Gastroesophageal sphincter (tissue), 4 donors: ENCODE measurements at places on chromosomes 2 and 18. TPM values are rescaled to one million over a fixed set of nuclear protein-coding genes. Genes with fewer than 3 reads are reported as not detected.
A peak's percentile ranks its signal among the peaks of the same experiment; 100 is the strongest.

The HNMT gene
- total RNA-seq, result 50.1 TPM

- ATAC-seq, result peak; percentile 35
Observed at GRCh38 chr2:71277536-71278103, 50.7 kb upstream of the PAIP2B start.

GRCh38 chr2:205405194-205405593, 277.1 kb upstream of the NRP2 start:
- no peak for ATAC-seq

The ZNF385B gene
- 2.7 TPM for total RNA-seq

- ATAC-seq, result no peak
Observed at GRCh38 chr2:172231508-172231907, 128.8 kb upstream of the DLX2 start.

The IL18RAP gene
- total RNA-seq, result 5.0 TPM

The CLIP4 gene
- 96.0 TPM for total RNA-seq

DNA sequence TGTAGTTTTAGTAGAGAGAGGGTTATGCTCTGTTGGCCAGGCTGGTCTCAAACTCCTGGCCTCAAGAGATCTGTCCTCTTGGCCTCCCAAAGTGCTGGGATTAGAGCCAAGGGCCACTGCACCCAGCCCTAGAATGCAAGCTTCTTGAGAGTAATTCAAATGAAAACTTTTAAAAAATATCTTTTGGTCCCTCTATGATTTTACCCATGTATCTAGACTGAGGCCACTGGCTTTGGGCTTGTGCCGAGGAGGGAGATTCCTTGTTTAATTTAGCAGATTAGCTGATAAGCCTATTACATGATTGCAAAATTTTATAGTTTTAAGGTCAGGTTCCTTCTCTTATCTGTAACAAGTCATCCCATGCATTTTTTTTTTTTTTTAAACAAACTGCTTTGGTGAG, 59.5 kb upstream of the CCDC195 start:
- no peak for ATAC-seq

The AQP12B gene
- not detected for total RNA-seq

DNA sequence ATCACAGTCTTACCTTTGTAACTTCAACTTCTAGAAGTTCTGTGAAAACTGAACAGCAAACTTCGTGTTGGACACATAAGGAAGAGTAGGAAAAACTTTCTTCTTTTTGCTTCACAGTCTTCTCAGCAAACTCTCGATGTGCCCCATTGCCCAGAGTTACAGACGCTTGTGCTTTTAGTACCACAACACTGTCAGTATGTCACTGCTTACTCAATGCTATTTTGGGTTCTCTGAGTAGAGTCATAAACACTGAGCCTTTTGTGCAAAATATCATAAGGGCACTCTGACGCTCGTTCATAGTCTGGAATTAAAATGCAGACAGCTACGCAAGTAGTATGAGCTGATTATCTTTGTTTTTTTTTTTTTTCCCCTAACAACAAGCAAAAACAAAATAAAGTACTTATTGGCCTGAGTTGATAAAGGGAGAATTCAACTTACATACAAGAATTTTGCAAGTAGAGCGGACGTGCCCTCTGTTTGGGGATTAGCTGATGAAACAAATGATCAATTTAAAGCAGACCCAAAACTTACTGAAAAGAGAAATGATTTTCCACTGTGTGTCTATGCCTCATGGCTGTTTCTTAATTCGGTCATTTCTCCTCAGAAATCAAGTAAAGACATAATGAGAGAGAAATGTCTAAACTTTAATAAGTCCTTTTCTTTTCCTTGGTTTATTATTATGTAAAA, at the start of gene CDH19:
Gene CDH19, minus strand, starts transcription at position 150 of the 687 bp plus-strand sequence. CDS start 31,886 bp downstream, outside the sequence.
- ATAC-seq, result no peak

GRCh38 chr2:230447455-230448451, 31.8 kb downstream of the SP100 start:
- ATAC-seq, result no peak

GRCh38 chr2:117853873-117854272, 39.4 kb downstream of the DDX18 start:
- no peak for ATAC-seq

The DES gene
- total RNA-seq, result 31,720 TPM

DNA sequence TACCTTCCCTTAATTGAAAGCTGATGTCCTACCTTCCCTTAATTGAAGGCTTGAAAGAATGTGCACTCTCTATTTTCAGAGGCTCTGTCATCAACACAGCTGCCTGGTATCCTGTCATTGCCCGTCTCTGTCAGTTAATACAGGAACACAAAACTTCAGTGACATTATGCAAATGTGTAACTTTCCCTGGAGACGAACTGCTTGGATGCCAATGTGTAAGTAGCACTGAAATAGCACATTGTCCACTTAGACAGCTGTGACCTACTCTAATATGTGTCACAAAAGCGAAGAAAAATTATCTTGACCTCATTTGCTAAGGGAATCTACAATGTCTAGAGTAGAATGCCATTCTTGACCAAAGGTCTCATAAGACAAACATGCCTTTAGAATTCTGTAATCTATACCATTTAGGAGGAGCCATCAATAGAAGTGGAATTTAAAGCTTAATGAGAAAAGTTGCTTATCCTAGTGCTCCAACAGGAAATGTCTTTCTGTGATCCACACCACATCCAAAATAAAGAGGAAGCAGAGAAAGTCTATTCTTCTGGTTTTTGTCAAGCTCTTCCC, 138.1 kb downstream of the BARD1 start:
- ATAC-seq, result no peak

The PHOSPHO2 gene
- 4.4 TPM for total RNA-seq

The COPS9 gene
- 173 TPM for total RNA-seq

GRCh38 chr2:73301636-73302035, 8.3 kb upstream of the EGR4 start:
- ATAC-seq, result no peak

DNA sequence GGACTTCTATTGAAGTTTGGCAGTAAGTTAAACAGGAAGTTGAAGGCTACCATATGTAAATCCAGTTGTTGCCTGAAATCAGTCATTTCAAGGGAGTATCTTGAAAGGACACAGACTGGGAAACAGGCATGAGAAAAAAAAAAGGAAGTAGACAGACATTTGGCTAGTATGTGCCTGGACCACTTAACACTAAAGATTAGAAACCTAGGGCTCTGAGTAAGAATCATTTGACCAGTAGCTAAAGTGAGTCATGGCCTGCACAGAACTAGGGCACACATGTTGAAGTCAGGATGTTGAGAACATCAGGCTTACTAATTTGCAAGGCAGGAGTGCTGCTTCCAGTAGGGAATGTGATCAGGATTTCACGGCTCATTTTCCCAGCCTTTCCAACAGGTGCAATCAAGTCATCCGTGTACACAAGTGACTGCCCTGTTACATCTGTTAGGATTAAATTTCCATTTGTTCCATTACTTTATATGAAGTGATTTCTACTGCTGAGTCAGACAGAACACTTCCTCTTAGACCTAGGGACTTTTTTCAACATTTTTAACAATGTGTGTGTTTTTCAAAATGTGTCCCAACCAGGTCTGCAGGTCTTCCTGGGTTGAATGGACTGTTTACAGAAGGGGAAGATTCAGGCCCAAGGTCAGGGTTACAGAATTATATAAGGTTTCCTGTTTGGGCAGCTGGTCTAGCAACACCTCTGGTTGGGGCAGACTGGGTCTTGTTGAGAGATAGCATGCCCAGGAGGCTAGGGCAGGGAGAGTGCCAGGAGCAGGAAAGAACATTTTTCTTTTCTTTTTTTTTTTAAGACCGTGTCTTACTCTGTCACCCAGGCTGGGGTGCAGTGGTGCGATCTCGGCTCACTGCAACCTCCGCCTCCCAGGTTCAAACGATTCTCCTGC, 145.6 kb downstream of the TGIF1 start:
- ATAC-seq, result peak; percentile 67

The SIX2 gene
- not detected for total RNA-seq

GRCh38 chr2:168667156-168667555, 135.3 kb upstream of the NOSTRIN start:
- no peak for ATAC-seq

DNA sequence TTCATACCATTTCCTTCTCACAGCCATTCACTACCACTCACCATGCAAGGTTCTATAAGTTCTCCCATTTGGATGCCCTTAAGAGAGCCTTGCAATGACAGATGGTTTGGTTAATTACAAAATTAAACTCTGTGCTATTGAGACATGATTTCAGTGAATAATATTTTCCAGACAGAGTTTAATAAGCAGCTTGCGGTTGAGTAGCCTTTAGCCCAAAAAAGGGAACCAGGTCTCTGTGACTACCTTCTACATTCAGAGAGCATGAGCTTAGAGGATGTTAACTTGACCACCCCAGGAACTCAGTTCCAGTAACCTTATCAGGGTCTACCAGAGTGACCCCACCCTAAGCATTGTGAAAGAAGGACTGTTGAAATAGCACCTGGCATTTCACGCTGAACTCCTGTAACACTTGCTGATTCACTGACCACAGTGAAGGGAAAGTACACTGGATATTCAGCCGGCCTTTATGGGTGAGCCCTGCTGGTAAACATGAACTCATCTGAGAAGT, 1173.1 kb upstream of the ZEB2 start:
- no peak for ATAC-seq

- ATAC-seq, result peak; percentile 84
Observed at GRCh38 chr2:136135921-136136906, 18.3 kb upstream of the CXCR4 start.

DNA sequence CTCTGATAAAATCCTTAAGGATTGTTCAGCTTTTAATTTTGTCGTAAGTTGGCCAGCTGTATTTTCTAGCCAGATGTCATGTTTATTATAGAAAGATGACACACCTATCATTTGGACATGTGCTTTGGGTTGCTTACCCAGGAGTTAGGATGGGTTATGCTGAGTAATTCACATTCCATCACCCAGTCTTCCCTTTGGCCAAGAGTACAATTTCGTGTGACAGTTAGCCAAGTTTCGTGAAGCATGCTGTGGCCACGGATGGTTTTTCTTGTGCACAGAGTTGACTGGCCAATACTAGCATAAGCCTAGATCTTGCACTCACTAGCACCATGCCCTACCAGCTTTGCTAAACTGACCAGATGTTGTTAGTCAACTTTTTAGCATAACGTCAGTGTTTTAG, 5.8 kb downstream of the MAPRE3 start:
- ATAC-seq, result no peak

- no peak for ATAC-seq
Observed at GRCh38 chr2:108607706-108608301, 73.5 kb downstream of the LIMS1 start.

DNA sequence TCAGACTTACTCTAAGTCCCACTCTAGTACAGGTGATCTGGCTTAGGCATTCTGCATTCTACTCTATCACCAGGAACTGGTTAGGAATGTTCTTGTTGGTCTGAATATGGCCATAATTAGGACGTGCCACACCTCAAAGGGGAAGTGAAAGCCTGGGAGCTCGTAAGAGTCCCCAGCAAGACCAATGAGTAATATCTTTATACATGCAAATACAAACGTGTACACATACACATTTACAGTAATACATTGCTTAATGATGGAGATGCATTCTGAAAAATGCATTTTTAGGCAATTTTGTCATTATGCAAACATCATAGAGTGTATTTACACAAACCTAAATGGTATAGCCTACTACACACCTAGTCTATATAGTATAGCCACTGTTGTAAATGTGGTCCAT, 19.5 kb upstream of the ERCC3 start:
- ATAC-seq, result no peak

GRCh38 chr2:60520151-60520876, 33.1 kb downstream of the BCL11A start:
- ATAC-seq, result no peak

DNA sequence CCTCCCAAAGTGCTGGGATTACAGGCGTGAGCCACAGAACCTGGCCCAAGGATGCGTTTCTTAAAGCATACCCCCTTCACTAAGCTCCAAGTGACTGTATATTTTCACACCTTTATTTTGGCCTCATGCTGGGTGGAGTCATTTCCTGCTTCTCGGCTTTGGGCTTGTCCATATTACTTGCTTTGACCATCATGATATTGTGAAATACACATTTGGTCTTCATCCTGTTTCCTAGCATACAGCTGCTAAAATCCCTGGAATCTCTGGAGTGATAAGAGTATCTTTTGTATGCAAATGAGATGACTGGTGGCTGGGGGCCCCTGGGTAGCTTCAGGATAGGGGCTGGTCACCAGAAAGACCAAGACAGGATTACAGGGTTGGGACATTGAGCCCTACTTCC, 17.6 kb upstream of the COLEC12 start:
- no peak for ATAC-seq

DNA sequence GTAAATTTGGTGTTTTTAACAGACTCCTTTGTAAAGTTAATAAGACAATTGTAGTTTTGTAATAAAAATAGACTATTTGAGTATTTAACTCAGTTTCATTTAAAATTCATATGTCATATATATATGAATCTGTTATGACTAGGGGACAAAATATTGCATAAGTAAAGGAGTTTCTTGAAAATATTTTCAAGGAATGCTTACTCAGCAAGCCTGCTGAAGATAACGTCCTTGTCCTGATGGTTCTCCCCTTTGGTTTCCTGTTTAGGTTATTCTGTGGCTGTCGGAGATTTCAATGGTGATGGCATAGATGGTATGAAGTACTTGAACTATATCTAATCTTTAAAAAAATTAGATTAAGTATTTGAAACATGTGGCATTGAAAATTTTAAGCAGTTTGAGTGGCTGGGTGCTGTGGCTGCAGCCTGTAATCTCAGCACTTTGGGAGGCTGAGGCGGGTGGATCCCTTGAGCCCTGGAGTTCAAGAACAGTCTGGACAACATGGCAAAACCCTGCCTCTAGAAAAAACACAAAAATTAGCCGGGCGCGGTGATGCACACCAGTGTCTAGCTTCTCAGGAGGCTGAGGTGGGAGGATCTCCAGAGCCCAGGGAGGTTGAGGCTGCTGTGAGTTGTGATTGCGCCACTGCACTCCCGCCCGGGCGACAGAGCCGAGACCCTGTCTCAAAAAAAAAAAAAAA, 47.1 kb downstream of the ITGAV start:
- ATAC-seq, result no peak

The INHBB gene
- 0.31 TPM for total RNA-seq

- ATAC-seq, result no peak
Observed at GRCh38 chr18:713135-713490, 683 bp upstream of the ENOSF1 start.

- no peak for ATAC-seq
Observed at GRCh38 chr2:29981402-29981801, 60.0 kb upstream of the ALK start.

GRCh38 chr18:74334242-74334893, 18.7 kb downstream of the C18orf63 start:
- ATAC-seq, result no peak

DNA sequence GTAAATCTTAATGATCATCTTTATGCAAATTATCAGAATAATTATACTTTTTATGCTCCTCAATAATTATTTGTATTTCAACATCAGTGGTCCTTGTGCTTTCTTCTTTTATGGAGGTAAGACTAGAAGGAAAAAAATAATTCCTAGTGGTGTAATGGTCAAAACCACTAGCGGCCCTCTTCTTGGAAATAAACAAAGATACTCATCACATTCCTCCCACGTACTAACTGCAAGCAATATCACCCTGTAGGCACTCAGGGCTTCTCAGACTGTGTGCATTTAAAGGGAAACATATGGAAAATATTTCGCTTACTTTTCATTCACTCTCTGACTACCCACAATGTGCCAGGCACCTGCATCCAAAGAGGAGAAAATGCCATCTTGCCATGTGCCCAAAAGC, 263.7 kb downstream of the DOK6 start:
- no peak for ATAC-seq

The PLB1 gene
- total RNA-seq, result 10.0 TPM

The CRYBA2 gene
- not detected for total RNA-seq

The EPB41L3 gene
- 42.0 TPM for total RNA-seq

- ATAC-seq, result no peak
Observed at GRCh38 chr2:119629323-119629825, 49.6 kb upstream of the TMEM177 start.

The HAAO gene
- total RNA-seq, result 9.3 TPM

The GBX2 gene
- total RNA-seq, result not detected

The STPG4 gene
- total RNA-seq, result 0.23 TPM
